Activated CD4-positive, alpha-beta T cell treated with anti-CD3 and anti-CD28 coated beads, Interleukin-2, amount 50 U/mL, for 1 hour (primary cell): ENCODE measurements at places on chromosomes 2 and 18.

GRCh38 chr18:11518788-11519685, 90.4 kb upstream of the SLC35G4 start:
- peak; percentile 9 for DNase-seq

DNA sequence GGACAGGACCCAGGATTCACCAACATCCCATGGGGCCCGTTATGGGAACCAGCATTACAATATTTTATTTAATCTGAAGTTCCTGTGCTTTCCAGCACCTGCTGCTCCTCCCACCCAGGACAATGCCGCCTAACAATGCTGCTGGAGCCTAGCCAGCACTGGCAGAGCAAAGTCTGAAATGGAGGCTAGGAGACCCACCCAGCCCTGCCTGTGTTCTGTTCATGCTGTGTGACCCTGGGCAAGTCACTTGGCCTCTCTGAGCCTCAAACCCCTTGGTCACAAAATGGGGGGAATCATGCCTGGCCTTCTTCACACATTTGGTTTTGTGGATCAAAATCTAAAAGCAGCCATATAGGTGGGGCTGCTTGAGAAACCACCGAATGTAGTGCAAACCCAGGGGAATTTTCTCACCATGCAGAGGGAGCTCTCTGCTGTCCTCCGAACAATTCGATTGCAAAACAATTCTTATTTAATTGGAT, 38.5 kb upstream of the ODC1 start:
- no peak for DNase-seq

DNA sequence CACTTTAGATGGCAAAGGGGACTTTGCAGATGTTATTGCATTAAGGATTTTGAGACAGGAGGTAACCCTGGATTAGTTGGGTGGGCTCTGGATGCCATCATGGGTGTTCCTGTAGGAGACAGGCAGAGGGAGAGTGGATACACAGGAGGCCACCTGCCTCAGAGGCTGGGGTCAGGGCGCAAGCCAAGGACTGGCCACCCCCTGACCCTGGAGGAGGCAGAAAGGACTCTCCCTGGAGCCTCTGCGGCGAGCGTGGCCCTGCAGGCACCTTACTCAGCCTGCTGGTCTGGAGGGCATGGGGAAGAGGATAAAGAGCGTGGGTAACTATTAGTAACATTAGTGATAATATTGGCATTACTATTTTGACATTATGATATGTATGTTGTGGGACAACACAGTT, 21.6 kb upstream of the OTOS start:
- DNase-seq: no peak

DNA sequence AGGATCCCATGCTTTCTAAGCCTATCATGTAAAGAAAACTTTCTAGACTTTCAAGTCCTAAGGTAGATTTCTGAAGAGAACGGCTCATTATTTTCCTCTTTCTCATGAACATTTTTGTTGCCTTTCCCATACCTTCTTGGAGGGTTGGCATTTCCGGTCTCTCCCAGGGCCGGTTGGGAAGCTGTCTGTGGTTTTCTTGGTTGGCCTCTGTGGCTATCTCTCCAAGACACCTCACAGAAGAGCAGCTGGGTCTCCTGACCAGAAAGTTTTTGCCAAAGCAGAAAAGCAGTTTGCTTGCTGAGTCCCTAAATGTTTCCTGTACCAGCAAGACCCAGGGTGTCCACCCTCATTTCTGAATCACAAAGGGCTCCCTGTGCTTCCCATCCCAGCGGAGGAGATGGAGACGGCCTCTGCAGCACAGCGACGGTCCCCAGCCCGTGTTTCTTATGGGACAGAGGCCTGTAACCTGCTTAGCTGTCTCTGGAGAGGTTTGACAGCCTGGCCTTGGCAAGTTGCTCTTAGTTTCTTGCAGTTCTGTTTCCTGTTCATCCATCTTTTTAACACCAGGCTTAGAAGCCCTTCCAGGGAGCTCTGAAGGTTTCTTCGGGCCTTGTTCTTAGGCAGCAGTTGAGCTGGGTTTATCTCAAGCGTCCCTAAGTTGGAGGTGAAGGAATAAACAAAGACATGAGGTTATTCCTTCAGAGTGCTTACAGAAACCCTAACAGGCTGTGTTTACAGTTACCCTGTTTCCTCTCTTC, 39.8 kb downstream of the GREB1 start:
- no peak for DNase-seq

DNA sequence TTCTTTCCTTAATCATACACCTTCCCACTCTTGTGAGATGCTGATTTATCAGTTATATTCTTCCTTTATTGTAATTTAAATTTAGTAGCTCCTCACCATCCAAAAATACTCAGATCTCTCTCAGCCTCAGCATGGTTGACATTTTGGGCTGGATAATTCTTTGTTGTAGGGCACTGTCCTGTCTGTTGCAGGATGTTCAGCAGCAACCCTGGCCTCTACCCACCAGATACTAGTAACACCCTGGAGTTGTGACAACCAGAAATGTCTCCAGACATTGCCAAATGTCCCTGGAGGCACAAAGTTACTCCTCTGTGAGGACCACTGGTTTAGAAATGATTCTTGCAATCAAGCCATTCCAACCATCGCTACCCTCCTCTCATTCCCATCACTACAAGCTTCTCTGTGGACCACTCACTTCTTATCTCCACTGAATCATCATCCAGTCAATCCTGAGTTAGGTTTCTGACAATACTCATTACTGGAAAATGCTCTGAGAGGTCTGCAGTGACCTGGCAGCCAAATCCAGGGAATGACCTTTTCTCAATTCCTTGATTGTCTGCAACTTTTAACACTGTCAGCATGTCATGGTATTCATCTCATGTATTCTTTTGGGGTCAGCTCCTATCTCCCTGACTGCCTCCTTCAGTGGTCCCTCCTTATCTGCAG, 43.3 kb downstream of the OSBPL6 start:
- DNase-seq: no peak

DNA sequence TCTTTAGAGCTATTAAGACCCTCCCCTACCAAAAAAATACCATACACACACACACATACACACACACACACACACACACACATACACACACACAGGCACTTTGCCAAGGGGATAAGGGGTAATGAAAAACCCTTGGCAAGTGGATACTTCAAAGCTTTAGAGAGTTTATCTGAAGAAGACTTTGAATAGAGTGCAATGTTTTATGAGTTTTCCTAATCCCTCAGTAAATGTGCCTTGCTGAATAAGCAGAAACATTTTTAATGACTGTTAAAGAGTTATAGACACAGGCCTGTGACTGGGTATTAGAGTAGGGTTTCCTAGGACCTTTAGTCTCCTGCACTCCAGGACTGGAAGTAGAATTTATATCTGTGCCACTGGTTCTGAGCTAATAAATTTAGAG, 75.5 kb upstream of the CTAGE1 start:
- DNase-seq: no peak

DNA sequence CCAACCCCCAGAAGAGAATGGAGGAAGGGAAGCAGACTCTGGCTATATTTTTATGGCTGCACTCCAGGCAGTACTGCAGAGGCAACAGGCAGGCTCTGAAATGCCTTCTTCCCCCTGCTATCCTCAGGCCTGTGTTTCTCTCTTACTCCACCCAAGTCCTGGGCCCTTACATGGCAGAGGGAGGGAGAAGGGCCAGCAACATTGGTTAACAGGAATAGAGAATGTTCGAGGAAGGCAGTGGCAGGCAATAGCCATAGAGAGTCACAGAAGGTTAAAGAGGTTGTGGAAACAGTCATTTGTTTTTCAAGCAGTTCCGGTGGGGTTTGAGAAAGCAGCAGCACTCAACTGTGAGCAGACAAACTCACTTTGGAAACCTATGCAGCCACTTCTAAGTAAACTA, 15.1 kb upstream of the DARS1 start:
- DNase-seq: no peak

GRCh38 chr2:143833015-143833660, 686.8 kb downstream of the ZEB2 start:
- no peak for DNase-seq

GRCh38 chr18:48934415-48934722, 16.4 kb downstream of the SMAD7 start:
- DNase-seq: no peak

- no peak for DNase-seq
Observed at GRCh38 chr2:72145658-72146329, 1.9 kb downstream of the CYP26B1 start.

DNA sequence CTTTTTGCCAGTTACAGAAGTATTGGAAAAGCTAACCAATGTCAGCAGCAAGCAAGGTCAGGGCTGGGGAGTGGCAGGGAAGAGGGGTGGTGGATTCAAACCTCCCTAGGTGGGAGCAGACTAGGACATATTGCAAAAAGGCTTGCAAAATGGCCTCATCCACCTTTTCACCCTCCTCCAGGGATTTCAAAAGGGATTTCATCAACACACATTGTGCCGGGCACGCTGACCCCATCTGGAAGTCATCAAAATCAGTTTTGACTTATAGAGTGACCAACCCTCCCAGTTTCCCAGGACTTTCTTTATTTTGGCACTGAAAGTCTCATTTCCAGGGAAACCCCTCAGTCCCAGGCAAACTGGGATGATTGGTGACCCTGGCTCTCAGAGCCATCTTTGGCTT, 94.7 kb downstream of the BIN1 start:
- DNase-seq: no peak

DNA sequence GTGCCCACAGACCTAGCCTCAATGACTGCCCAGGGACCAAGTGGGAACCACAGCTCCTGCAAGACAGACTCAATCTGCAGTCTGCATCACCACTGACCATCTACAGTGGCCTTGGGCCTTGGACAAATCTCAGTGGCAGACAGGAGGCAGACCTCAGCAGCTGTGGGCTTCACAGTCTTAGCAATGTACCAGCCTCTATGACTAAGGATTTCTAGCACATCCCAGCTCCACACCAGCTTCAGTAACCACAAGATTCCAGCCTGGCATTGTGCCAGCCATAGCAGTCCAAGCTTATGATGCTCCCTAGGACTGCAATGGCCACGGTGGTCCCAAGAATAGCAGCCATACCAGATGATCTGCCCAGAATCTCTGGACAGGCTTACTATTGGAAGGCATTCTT, 19.6 kb upstream of the WDR75 start:
- DNase-seq: no peak

GRCh38 chr2:148643421-148643820, 1.1 kb upstream of the EPC2 start:
- DNase-seq: no peak

- DNase-seq: no peak
Observed at GRCh38 chr2:235029054-235029453, 77.2 kb downstream of the SH3BP4 start.

GRCh38 chr2:609881-610280, 67.3 kb downstream of the TMEM18 start:
- DNase-seq: no peak

GRCh38 chr2:186531257-186531775, 45.3 kb downstream of the ZC3H15 start:
- DNase-seq: no peak

GRCh38 chr2:102130647-102130991, 11.9 kb upstream of the IL1R1 start:
- no peak for DNase-seq

DNA sequence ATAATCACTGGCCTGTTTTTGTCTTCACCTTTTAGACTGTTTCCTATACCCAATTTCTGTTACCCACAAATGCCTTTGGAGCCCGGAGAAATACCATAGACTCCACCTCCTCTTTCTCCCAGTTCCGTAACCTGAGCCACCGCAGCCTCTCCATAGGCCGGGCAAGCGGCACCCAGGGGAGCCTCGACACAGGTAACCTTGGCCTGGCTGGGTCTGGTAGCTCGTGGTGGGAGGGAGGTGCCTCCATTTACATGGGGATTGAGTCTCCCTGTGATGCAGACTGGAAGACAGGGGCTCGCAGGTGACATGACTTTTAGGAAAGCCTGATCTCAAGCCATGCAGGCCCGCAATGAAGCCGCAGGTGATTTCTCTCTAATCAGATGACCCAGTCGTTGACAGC, 100.6 kb downstream of the CABLES1 start:
- DNase-seq: no peak

- DNase-seq: no peak
Observed at GRCh38 chr2:145555360-145555759, 1035.4 kb upstream of the ZEB2 start.

- no peak for DNase-seq
Observed at GRCh38 chr2:134244587-134244986, 9.3 kb upstream of the MGAT5 start.

- no peak for DNase-seq
Observed at GRCh38 chr2:25198209-25198525, 29.8 kb upstream of the POMC start.

- DNase-seq: no peak
Observed at GRCh38 chr2:49737606-49738005, 583.3 kb upstream of the FSHR start.

DNA sequence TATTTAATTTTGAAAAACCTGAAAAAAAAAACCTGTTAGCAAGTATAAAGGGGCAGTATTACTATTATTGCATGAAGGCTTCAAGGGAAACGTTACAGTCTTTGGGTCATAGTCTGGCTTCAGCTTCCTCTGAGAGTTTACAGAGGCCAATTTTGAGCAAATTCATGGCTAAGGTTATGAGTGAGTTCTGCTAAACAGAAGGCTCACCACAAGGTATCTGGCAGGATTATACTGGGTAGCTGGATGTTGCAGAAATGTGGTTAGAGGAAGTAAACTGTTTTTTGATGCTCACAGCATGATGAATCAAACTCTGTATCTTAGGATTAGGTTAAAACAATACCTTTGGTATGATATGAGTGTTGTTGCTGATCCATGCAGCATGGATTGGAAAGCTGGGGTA, 9.3 kb downstream of the MRPL19 start:
- DNase-seq: no peak

- DNase-seq: no peak
Observed at GRCh38 chr2:138454761-138455160, 46.8 kb upstream of the SPOPL start.

DNA sequence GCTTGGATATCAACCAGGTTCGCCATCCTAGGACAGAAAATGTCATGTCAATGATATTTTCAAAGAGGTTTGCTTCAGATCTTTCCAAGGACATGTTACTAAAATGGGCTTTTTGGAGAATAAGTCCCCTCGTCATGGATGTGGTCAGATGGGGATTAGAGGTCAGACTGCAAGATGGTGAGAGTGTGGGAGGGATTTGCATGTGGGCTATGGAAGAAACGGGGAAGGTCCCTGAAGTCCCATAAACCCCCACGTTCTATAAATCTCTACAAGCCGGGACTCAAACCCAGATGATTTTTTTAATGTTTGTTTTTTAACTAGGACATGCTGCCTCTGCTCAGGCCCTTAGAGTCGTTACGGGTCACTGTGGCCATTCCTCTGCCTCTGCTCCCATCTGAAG, 37.7 kb upstream of the IGFBP5 start:
- DNase-seq: no peak

DNA sequence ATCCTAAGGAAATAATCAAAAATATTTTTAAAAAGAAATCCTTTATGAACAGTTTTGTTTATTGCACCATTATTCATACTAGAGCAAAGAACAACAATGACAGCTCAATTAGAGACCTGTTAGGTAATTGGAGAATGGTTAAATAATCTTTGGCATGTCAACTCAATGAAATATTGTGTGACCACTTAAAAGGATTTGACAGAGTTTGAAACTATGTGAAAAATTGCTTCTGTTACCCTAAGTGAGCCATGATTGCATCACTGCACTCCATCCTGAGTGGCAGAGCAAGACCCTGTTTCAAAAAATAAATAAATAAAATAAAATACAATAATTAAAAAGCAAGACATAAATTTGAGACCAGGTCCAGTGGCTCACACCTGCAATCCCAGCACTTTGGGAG, 66.1 kb upstream of the ATP8B1 start:
- DNase-seq: no peak
